HT1080 (cell line): ENCODE measurements at places on chromosomes 3 and 15. TPM values are rescaled to one million over a fixed set of nuclear protein-coding genes. Genes with fewer than 3 reads are reported as not detected.

DNA sequence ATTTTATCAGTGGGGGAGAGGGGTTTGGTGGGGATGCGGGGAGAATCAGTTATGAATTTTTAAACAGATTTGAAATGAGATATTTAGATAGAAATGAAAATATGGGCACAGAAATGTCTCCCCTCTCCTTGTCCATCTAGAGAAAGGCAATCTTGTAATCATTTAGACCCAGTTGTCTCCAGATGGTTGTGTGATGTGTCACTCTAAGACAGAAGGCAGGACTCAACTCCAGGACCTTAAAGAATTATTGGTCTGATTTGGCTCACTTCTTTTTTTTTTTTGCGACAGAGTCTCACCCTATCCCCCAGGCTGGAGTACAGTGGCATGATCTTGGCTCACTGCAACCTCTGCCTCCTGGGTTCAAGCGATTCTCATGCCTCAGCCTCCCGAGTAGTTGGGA, 77.2 kb downstream of the EOMES start:
- DNase-seq = no peak

- peak; percentile 54 for DNase-seq
Measured at GRCh38 chr3:130935761-130936492, 42.0 kb downstream of the ATP2C1 start.

DNA sequence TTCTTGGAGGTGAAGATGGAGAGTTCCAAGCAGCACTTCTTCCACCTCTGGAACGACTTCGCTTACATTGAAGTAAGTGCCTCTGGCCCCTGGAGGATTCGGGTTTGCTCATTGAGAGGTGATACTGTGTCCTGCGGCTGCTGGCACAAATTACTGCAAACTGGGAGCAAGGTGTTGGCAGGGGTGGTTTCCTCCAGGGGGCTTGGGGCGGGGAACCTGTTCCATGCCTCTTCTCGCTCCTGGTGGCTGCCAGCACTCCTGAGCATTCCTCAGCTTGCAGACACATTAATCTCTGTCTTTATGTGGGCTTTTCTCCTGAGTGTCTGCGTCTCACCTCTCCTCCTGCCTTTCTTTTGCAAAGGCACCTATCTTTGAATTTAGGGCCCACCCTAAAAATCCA, 47.4 kb downstream of the MESD start:
- DNase-seq = no peak

- DNase-seq = no peak
Measured at GRCh38 chr3:4681301-4681700, 188.2 kb downstream of the ITPR1 start.

GRCh38 chr3:105436687-105437086, 70.0 kb downstream of the ALCAM start:
- no peak for DNase-seq

GRCh38 chr3:126540951-126541627, 17.1 kb downstream of the CHST13 start:
- no peak for DNase-seq

- no peak for DNase-seq
Measured at GRCh38 chr3:134901461-134901860, 106.4 kb downstream of the EPHB1 start.

GRCh38 chr3:44396200-44397171, 57.9 kb downstream of the TCAIM start:
- DNase-seq = no peak

- DNase-seq = peak; percentile 82
Measured at GRCh38 chr3:112086875-112087524, 811 bp downstream of the C3orf52 start.

DNA sequence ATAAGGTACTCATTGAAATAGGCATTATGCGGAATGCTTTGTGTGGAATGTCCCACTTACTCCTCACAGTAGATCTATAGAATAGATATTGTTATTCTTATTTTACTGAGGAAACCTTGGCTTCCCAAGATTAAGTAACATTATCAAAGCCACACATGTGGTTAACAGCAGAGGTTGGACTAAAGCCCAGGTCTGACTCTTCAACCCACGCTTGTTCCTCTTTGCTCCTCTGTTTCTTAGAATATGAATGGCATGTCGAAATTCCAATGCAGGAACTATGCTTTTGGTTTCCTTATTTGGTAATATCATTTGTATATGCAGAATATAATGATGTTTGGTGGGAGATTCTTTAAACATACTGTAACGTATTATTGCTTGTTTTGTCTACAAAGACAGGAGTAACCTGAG, 818.8 kb upstream of the LMCD1 start:
- peak; percentile 68 for DNase-seq

DNA sequence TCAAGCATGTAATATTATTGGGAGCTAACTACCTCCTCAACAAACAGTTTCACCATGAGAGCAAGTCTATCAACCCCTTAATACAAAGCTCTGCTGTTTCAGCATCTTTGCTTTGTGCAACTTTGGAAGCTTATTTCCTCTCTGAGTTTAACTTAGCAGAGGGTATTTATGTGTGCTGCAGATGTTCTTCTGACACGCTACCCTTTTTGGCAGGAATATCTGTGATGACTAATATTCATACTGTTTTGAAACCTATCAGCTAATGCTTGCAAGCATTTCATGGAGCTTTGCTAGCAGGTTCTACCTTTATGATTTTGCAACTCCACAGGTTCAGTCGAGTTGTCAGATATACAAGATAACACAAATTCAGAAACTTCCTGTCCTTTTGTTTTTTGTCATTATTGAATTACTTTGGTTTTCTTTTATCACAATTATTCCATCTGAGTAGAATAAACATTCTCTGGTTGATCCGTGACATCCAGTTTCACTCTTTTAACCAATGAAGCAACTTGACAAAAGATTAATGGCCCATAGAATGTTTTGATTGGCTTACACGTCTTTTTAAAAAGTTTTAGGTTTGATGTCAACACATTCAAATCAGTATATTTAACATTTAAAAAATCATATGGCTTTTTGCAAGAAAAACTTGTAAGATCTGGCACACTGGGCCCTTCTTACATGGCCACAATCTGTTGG, 1.7 kb upstream of the SLC9A9 start:
- peak; percentile 64 for DNase-seq

Gene CPLX3
- total RNA-seq = 0.10 and 0.26 TPM in 2 replicates

Gene LRRC2
- 0.19 and 0.20 TPM in 2 replicates for total RNA-seq

Gene CASR
- not detected in 2 replicates for total RNA-seq
